ENCODE measurements at places on chromosomes 13 and 19. TPM values are rescaled to one million over a fixed set of nuclear protein-coding genes. Genes with fewer than 3 reads are reported as not detected.
A peak's percentile ranks its signal among the peaks of the same experiment; 100 is the strongest.

- no peak for DNase-seq
These were observed 32.6 kb downstream of the ZNF846 start for GRCh38 chr19:9735986-9736385.

Gene ZNF99
- not detected for total RNA-seq

GRCh38 chr19:7328647-7329046 is 20.1 kb upstream of the ARHGEF18 start:
- no peak for DNase-seq

DNA sequence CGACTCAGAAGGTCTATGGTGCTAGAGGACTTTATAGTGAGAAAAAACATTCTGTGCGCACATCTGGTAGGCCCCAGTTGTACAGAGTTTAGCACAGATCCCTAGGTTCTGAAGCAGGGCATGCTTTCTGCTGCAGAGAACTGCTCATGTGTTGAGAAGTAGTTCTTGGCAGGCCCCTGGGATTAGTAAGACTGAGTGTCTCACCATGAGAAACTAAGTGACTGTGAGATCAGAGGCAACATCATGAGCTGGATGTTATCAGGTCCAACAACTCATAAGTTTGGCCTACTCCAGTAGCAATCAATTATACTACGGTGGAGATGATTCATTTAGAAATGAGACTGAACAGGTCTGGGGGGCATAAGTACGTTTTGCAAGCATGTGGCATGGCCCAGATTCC is 507.4 kb upstream of the KLF12 start:
- no peak for DNase-seq

DNA sequence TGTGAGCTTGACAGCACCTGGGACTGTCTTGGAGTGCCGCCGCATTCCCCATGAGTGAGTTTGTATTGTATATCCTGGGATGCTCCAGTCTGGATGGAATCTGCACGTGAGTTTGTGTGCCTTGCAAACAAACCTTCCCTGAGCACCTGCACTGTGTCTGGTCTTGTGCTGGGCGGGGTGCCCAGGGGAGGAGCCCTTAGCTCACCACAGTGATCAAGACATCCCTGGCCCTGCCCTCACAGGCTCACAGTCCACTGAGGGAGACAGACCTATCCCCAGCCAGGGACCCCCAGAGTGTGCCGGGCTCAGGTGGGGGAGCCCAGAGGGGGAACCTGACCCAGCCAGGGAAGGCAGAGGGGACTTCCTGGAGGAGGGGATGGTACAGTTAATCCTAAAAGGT is 1.7 kb upstream of the BCAM start:
- DNase-seq, result no peak

DNA sequence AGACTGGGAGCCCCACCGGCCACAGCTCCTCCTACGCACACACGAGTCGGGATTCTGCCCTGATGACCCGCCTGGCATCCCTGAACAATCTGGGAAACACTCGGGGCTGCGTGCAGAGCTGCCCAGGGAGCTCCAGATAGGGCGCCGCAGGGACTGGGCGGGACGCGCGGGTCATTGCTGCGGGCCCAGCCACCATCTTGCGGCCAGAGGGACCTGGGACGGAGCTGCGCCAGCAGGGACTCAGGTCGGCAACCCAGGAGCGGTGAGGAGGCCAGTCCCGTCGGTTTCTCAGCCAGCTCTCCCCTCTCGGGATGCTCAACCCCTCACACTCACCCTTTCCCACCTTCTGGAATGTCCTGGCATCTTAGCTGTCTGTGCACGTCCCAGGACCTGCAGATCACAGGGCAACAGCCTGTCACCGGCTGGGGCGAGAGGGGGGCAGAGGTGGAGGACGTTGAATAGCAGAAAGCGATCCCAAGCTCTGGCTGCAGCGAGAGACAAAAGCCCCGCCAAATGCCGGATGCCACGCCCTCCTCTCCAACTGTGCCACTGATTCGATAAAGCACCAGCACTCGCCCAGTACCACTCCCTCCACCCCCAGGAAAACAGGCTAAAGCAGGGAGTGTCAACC is 20.4 kb upstream of the ZNF91 start:
- peak; percentile 79 for DNase-seq

- peak; percentile 95 for DNase-seq
These were observed 13.6 kb upstream of the ICAM3 start for GRCh38 chr19:10352764-10353671.

Gene HDGFL2
- 246 TPM for total RNA-seq

Gene RNF225
- total RNA-seq, result not detected

- no peak for DNase-seq
These were observed 46.1 kb upstream of the TUBGCP3 start for GRCh38 chr13:112634102-112634501.

DNA sequence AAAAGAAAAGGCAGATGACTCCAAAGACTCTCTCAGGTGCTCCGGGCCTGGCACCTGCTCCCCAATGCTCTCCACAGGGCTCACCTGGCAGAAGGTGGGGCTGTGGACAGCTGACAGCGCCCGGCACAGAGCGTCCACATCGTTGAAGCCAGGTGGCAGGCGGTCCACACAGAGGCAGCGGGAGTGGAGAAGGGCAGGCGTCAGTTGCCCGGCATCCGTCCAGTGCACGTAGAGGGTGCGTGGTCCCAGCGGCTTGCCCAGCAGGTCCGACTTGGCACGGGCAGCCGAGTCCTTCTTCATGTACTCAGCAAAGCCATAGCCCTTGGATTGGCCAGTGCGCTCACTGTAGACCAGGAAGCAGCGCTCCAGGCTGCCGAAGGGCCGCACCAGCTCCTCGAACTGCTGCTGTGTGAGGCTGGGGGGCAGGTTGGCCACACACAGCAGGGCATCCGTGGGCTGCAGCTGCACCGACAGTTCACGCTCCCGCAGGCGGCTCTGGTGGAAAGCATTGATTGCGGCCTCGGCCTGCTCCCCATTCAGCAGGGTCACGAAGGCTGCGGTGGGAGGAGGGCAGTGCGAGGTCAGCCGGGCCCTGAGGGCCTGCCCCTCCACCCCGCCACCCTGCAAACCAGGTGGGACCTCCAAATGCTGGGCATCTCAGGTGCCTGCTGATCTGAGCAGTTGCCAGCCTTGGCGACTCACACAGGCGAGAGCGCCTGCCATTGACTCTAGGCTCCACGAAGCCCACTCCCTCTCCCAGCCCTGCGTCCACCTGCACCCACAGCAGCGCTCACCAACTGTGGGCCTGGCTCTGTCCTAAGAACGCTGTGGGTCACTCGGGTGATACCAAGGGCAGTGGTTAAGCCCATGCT is 4.5 kb downstream of the RAVER1 start:
- DNase-seq, result no peak

- no peak for DNase-seq
These were observed 205.1 kb downstream of the LHFPL6 start for GRCh38 chr13:39397896-39398265.

DNA sequence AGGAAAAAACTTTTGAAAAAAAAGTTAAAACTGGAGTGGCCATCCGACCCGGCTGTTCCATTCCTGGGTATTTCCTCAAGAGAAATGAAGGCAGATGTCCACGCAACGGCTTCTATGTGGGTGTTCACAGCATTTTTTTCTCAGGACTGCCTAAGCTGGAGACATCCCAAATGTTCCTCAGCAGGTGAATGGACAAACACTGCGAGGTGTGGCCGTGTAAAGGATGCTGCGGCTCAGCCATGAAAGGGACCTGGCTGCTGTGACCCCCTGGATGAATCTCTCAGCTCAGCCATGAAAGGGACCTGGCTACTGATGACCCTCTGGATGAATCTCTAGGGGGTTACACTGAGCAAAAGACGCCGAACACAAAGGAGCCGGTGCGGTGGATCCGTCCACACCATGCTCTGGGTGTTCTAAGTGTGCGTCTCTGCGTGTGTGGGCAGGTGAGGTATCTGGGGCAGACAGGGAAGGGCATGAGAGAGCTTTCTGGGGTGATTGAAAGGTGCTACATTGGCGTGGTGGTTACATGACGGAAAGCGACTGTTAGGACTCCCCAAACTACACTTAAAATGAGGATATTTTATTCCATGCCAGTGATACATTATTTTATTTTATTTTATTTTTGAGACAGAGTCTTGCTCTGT is 7.2 kb upstream of the ASPDH start:
- no peak for DNase-seq

Gene TBXA2R
- 0.18 TPM for total RNA-seq

DNA sequence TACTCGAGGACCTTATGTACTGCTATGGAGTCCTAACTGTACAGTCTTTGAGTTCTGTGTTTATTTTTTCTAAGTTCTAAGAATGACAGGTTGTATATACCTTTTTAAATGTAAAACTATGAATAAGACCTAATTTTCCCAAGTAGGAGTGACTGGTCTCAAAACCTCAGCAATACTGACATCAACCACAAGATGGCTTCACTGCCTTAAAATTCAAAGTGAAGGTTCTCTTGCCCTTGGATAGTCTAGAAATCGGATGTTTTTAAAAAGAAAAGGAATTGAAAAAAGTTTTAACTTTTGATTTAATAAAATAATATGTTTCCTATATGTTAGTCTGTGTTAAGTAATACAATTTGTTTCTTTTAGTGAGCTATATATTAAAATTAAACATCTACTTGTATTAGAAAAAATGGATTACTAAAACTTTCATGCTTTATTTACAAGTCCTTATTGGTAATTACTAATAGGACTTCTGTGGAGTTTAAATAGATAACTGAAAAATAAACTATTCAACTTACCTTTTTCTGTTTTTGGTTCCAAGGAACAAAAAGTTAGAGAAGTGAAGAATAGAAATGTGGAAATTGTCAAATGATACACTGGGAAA is 52.0 kb downstream of the TDRD3 start:
- peak; percentile 74 for DNase-seq

DNA sequence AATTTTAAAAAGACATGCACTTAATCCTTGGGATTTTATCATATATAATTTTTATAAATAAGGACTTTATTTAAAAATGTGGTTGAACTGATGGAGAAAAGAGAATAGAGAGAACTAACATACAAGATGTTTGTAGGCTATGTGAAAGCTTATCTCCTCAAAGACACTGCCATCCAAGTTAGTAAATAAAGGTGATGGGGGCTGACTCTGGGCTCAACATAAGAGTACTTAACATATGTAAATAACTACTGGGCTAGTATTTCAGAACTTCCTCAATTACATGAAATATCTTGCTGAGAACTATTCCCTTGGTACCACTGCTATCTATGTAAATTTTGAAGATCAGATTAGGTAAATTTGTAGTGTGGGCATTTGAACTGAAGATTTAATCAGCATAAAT is 1017.3 kb upstream of the PCDH20 start:
- DNase-seq, result no peak

DNA sequence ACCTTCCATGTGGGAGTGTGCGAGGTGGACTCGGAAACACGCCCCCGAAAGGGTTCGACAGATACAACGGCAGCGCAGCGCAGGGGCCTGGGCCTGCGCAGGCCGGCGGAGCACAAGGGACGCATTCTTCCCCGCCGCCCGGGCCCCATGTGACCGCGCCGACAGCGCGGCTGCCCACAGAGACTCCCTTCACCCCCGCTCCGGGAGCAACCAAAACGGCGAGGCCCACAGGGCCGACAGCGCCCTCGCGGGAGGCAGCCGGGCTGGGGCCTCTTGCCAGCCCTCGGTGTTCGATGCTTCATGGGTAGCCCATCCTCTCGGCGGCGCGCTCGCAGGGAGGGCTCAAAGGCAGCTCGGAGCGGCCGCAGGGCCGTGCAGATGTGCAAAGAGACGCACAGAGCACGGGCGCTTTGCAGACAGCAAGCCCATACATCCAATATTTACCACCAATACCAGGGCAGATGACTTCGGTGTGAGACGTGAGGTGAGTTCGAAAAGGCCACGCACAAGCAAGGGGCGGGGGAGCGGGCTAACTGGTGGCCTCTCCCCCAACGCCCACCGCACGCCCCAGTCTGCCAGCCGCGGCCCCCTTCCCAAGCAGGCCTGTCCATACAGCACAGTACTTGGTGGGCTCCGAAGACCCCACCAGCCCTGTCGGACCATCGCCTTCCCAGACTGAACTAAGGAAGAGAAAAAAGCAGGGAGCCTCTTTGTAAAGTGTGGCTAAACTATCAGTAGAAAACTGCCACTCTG is 89.9 kb downstream of the CRYL1 start:
- DNase-seq, result peak; percentile 32

DNA sequence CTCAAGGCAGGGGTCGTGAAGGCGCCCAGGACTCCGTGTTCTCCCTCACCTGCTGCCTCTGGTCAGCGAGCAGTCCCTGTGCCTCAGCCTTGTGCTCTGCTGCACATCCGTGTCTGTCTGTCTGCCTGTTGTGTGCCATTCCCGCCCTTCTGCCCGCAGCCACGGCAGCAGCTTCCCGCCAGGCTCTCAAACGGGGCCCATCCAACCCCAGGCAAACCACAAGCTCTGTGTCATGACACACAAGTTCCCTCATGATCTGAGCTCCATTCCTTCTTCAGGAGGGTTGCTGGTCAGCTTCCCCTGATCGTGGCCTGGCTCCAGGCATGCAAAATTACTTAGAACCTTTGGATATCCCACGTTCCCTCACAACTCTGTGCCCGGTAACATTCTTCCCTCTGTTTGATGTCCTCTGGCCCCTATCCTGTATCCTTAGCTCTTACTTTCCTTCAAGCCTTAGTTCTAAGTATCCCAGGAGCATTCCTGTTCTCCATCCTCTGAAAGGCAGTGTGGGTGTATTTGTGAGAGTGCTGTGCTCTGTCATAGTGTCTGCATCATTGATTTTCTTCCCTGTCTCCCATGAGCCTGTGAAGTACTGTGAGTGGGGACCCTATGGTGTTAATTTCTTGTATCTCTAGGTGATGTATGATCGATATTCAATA is 3.2 kb downstream of the GPR183 start:
- DNase-seq, result no peak

Gene PTH2
- total RNA-seq, result 6.2 TPM

- no peak for DNase-seq
These were observed 880 bp upstream of the TMEM160 start for GRCh38 chr19:47049307-47049700.

- peak; percentile 42 for DNase-seq
These were observed 2862.8 kb upstream of the PCDH20 start for GRCh38 chr13:64278493-64278892.

GRCh38 chr13:37418490-37418889 is 180.1 kb downstream of the POSTN start:
- peak; percentile 10 for DNase-seq

DNA sequence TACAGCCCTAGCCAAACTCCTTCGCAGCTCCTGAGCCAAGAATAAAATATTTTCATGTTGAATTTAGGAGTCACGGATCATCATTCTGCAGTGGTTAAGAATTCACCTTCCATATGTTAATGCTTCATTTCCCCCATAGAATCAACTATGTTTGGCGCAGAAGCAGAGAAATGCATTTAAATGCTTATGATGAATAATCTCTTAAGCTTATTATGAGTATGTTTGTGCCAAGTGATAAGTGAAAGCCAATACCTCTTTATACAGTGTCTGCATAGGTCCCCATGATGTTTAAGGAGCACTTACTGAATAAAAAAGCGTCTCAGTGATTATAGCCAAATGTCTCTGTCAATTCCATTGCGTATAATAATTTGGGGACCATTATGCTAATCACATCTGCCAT is 32.7 kb upstream of the POMP start:
- no peak for DNase-seq

Measured in cardiac muscle cell (in vitro differentiated cells and primary cell).